ENCODE measurements at places on chromosomes 5 and 9.

DNA sequence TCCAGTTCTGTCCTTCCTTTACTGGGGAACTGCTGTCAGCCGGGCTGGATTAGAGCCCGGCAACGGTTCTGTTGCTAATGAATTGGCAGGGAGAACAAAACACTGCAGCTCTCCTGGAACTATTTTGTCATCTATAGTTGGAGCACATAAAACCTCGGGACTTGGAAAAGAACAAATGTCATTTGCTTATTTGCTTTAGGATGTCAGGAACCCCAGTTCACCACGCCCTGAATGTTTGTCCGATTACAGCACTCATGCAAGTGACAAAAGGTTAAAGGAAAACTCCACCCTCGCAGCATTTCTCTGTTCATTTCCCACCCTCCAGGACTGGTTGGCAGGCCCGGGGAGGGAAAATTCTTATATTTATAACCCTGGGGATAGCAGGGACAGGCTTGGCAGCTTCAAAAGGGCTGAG lies 66.4 kb upstream of the PLPP1 start:
- no peak for DNase-seq

DNA sequence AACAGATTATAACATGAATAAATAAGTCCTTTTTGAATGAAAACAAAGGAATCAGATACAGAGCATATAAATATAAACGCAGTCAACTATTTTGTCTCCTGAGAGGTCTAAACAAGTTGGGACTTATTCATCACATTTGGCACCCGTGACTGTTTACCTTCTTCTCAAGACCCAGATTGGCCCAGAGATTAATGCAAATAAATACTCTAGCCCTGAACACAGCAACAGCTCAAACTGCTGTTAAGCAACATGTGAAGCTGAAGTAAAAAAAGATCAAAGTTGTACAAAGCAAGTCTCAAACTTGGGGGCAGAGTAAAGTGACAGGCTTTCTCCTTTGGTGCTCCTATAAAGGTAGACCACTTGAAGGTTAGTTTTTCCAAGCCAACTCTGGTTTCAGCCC lies 95.0 kb upstream of the NR5A1 start:
- no peak for DNase-seq

DNA sequence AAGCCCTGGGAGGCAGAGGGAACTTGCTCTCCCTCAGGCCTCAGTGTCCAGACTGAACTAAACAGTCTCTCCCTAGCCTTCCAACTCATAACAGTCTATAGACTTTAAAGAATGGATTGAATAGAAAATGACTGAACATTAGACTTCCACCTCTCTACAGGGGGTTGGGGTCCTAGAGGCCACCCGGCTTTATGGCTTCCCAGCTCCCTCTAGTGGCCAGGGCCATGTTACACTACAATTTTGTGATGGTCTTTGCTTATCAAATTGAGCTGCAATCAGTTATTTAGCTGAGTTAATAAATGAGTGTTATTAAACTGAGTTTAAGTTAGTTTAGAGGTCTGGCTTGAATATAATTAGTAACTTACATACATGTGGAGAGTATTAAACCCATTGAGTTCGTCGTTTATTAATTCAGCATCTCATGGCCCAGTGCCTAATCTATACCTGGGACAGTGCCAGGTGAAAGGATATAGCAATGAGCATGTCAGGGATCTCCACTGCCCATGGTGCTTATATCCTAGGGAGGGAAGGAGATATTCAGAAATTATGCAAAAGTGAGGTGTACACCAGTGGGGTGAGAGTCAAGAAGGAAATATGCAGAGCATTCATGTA lies 105.2 kb downstream of the SH3TC2 start:
- DNase-seq: peak; percentile 33

DNA sequence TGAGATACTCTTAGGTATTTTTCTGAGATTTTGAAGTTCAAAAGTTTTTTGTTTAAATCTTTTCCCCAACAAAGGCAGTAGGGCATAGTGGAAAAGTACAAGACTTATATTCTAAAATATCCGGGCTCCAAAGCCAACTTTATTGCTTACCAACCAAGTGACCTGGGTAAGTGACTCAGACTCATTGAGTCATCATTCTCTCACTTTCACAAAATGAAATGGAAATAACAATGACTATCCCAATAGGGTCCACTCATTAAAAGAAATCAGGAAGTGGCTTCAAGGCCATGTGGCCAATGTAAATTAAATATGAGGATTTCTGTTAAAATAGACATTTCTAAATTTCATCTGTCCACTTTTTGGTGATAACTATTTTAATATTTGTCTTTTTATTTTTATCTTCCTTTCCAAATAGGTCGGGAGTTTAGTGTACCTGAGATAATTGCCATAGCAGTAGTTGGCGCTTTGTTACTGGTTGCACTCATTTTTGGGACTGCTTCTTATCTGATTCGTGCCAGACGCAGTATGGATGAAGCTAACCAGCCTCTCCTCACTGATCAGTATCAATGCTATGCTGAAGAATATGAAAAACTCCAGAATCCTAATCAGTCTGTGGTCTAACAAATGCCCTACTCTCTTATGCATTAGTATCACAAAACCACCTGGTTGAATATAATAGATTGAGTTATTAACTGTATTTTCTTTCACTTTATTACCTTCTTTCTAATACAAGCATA lies 15.5 kb downstream of the TYRP1 start:
- DNase-seq: no peak

GRCh38 chr9:70539001-70539400 lies 124.5 kb upstream of the KLF9 start:
- DNase-seq: no peak

DNA sequence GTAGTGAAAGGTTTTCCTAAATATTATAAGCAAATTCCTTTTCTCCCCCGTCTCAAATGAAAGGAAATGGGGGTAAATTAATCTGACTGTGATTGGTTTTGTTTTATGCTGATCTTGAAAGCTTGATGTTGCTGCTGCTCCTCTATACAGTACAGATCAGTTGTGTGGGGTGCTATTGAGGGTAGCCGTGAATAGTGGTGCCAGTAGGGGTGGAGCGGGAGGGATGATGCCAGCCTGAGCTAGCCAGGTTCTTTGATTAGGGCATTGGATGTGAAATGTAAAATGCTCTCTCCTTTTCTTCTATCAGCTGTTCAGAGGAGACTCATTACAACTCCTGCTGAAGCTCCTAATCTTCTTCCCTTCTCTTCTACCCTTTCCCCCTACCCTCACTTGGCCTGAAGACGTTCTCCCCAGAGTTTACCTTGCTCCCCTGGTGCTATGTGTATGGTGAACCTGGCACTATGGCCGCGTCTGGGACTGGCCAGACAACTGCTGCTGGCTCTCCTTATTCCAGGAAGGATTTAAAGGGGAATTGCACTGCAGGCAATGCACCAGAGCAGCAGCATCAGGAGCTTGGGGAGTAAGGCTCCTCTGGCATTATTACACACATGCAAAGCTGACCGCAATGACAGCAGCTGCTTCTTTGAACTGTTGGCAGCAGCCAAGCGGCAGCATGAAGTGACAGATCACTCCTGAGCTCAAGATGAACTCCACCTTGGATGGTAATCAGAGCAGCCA lies 566 bp downstream of the GPR21 start:
- DNase-seq: no peak
